Thoracic aorta (tissue), 2 donors: ENCODE measurements at places on chromosomes 6 and 20.

DNA sequence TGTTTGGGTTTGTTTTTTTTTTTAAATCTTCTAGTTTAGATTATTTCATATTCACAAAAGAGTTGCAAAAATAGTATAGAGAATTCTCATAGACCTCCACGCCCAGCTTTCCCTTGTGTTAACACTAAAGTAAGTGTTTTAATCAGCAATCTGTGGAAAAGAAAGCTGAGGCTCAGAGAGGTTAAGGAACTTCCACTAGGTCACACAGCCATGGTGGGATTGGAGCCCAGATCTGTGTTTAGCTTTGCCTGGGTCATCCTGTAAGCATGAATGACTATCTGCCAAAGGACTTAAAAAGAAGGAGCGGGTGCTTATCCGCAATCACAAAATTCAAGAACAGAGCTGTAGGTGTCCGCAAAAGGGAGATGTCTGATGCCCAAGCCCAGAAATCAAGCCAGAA is 60.5 kb downstream of the EDN3 start:
- no peak for DNase-seq

DNA sequence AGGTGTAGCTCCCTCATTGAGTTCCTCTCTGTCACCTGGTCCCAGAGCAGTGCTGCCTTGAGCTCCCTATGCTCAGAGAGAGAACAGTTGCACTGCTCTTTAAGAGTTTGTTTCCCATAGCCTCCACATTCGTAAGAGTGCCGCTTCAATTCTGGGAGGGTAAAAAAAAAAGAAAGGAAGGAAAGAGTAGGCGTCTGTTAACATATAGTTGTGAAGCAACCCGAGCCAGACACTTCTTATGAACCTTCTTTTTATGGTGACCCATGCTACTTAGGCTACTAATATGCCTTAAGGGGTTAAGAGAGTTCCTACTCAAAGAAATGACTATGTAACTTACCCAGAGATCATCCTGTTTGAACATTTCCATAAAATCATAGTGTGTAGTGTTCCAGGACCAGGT is 4.3 kb upstream of the ARG1 start:
- DNase-seq, result no peak

GRCh38 chr6:158086504-158087223 is 81.4 kb downstream of the SERAC1 start:
- DNase-seq, result no peak

DNA sequence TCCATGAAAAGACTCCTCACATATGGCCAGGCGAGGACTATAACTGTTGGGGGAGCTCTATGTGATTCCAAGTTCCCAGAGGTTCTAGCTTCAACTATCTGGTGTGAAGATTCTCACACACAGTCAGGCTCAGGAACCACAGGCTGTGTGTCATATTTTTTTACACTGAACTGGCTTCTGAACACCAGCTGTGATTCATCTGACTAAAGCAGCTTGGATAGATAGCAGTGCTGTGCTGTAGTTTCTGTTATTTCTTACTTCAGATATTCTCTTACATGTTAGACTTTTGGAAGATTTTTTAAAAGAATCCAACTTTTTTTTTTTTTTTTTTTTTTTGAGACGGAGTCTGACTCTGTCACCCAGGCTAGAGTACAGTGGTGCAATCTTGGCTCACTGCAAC is 140.7 kb upstream of the MCHR2 start:
- DNase-seq, result no peak

GRCh38 chr20:63967330-63968135 is 2.2 kb downstream of the ZNF512B start:
- DNase-seq, result no peak

DNA sequence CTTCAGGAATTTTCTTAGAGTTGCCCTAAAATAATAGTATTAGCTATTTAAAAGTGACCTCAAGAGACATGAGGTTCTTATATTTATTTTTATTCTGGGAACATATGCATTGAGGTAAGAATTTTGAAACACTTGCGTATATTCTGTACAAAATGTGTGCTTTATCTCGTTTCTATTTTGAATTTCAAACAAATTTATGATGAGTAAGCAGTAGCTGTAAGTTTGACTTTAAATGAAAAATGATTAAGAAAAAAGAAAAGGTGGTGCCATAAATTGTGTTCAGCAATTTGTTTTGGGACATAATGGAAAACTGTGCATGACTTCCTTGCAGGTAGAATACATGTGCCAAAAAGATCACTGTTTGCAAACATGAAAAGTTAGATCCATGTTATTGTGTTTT is 433.1 kb upstream of the PLCB4 start:
- no peak for DNase-seq

GRCh38 chr6:169160091-169160854 is 93.4 kb downstream of the THBS2 start:
- no peak for DNase-seq

DNA sequence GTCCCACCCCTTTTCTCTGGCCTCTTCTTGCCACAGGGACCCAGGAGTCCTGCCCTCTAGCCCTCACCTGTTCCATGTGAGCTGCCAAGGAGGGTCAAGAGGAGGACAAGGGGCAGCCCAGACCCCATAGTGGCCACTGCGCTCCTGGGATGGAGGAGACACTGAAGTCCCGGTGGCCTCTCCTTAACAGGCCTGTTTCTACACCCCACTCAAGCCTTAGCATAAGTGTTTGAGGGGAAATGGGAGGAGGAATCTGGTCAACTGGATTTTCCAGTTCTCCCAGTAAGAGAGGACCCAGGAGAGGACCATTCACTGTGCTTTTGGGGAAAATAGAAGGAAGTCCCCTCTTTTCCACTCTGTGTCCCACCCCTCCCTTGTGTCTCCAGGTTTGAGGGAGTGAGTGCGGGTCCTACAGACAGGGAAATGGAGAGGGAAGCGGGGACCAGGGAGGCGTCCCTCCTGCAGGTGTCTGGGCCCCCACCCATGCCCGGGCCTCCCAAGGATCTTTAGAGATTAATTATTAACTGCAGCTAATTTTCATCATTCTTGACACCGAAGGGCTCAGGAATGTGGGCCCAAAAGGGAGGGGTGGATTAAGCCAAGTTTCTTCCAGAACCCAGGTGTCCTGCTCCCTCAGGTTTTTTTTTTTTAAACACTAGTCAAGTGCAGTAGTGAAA is at the start of gene SFTA2:
Gene SFTA2, minus strand, starts transcription at position 202 of the 677 bp plus-strand sequence. Its CDS starts 74 bp downstream, at position 128.
- DNase-seq, result no peak

- DNase-seq, result no peak
Measured at GRCh38 chr20:51487565-51488268, 54.8 kb downstream of the NFATC2 start.

DNA sequence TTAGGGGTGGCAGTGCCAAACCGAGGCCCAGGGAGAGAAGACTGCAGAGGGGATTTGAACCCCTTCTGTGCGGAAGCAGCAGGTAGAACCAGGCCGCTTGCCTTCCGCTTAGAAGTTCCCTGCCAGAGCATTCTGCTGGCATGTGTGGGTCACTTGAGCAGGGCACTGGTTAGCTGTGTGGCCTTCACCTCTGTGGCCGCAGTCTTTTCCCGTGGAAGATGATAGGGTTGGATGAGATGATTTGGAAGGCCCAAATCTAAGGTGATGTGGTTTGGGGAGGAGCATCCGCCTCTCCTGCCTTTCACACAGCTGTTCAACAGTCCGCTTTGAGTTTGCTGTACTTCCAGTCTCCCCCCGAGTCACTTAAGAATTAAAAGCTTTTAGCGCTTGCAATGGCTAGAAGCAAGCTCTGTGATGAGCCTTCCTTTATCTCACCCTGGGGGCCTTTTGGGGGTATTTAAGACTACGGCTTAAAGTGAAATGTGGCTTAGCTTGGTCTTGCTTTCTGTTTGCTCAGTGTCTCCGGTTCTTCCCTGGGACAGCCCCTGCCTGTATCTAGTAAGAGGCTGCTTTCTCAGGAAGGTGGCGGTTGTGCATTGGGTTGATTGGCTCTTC is 743 bp downstream of the CMTR1 start:
- no peak for DNase-seq

- no peak for DNase-seq
Measured at GRCh38 chr20:15942130-15942529, 631.1 kb downstream of the KIF16B start.

GRCh38 chr6:33746651-33747100 is at the start of gene IP6K3:
TSS of gene IP6K3 (minus strand) at chr6:33746905. CDS start at chr6:33735476, 11,429 bp downstream.
- no peak for DNase-seq

DNA sequence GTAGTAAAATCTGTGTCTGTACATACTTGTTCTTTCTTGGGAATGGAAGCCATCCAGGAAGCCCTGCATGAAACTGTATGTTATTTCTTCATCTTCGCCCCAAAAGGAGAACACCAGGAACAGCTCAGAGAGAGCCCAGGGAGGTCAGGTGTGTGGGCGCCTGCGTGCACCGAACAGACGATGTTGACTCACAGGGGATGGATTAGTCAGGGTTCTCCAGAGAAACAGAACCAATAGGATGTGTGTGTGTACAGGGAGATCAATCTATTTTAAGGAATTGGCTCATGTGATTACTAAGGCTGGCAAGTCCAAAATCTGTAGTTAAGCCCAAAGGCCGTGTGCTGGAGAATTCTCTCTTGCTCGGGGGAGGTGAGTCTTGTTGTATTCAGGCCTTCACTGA is 45.7 kb downstream of the RNASET2 start:
- DNase-seq, result no peak

GRCh38 chr20:34075647-34076046 is 36.4 kb downstream of the EIF2S2 start:
- DNase-seq, result no peak

DNA sequence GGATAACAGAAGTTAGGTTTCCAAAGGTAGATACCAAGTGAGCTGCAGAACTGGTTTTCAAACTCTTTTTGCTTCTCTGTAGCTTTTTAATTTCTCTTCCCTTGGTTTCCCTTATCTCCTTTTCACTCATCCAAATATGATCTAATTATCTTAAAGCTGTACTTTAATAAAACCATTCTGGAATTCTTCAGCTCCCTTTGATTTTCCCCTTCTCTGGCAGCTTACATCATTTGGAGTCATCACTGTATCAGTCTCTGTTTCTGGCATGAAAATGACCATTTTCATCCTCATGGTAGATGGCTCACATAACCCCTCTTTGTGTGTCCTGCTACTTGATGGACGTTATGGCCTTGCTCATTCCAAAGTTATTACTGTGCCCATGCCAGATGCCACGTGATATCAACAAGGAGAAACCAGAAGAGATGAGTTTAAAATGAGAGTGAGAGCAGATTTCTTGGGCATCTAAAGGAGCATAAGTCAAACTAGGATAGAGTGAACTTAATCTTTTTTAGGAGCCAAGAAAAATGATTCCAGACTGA is 620.2 kb downstream of the QKI start:
- no peak for DNase-seq

DNA sequence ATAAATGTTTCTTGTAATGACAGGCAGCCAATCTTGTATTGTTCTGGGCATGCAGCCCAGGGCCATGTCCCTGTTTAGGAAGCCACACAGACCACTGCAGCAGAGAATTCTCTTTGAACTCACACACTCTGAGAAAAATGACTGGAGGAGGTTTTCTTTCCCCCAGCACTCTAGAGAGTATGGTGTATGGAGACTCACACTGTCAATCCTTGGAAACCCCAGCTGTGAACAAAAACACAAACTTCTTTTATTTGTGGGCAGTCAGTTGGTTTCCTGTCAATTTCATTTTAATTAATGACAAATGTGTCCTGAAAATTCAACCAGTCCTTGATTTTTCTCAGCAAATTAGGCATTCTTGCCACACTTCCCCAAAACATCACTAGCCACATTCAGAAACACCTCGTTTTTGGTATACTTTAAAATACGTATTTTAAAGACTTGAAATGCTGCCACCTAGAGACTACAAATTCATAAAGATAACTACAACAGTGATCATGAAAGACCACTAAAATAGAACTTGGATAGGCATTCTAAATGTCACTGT is 52.9 kb upstream of the UFL1 start:
- no peak for DNase-seq
